Midbrain (tissue), 1 donor: ENCODE measurements at places on chromosomes 3 and 15.

DNA sequence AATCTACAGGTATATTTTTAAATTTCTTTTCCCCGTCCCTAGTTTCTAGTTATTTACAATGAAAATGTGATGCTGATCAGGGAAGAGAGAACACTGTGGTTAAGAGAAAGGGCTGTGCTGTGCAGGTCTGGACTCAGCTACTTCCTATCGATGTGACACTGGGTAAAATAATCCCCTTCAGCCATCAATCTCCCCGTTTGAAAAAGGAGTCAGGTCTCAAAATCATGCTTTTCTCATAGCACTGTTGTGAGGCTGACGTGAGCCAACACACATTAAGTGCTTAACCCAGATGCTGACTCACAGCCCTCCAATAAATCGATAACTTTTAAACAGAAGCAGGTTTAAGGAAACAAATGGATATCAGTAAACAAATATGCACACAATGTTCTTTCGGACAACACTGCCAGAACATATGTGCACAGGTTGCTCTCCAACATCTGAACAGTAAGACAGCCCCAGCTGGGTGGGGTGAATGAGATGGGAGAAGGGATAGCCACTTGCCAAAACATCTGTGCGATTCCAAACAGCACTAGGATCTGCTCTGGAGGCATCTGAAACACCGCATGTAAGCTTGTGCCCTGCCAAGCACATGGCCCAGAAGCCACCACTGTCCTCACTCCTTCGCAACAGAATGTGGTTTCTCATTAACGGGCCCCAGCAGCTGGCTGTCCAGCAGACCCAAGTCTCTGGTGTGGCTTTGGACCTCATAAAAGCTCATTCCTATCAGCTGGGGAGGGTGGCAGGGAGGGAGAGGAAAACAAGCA is 143.2 kb upstream of the PRICKLE2 start:
- no peak for DNase-seq

DNA sequence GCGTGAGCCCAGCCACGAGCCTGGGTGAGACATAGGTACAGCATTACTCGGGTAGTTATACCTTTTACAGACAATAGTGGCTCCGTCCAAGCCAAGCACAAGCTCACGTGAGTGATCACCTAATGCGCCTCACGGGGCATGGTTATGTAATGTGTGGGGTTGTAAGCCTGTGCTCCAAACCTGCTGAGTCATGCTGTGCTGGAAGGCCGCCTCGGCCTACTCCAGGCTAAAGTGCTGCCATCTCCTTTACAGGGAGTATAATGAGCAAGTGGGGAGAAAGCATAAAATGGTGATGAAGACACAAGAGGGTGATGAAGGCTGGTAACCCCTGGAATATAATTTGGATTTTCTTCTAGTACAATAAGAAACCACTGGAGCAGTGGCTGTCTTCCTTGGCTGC is 175.8 kb upstream of the STT3B start:
- no peak for DNase-seq

DNA sequence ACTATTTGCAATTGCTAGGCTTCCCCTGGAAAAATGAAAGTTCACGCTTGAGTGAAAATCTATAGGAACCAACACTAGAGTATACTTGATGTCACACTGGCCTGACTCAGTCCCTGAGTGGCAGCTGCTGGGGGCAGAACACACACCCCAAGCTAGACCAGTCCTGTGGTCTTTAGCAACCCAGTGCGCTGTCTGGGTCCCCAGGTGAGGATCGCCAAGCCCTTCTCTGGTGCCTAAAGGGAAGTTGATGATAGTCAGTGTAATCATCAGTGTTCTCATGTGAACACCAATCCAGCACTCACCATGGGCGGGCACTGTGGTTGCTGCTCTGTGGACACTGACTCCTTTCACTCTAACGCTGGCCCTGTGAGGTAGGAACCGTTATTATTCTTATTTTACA is 11.2 kb downstream of the ALDH1A3 start:
- no peak for DNase-seq

- DNase-seq = no peak
Observed at GRCh38 chr3:21995079-21995607, 244.1 kb upstream of the ZNF385D start.

DNA sequence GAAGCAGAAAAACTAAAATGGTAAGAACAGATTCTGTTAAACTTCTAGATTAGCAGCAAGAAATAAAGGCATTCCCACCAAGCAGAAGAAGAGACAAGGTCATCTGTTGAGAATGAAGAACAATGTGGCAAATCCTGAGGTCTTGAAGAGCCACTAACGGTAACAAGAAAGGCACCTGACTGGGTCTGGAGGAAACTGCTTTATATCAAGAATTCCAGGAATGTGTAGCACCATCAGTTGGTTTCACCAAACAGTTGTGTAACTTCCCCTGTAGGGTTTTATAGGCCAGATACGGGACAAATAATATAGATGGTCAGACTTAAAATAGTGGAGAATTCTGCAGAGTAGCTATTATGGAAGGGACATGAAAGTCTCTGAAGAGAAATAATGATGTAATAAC is 57.3 kb downstream of the ACAP2 start:
- DNase-seq = no peak

- DNase-seq = no peak
Observed at GRCh38 chr3:14418296-14419250, 16.2 kb downstream of the SLC6A6 start.

DNA sequence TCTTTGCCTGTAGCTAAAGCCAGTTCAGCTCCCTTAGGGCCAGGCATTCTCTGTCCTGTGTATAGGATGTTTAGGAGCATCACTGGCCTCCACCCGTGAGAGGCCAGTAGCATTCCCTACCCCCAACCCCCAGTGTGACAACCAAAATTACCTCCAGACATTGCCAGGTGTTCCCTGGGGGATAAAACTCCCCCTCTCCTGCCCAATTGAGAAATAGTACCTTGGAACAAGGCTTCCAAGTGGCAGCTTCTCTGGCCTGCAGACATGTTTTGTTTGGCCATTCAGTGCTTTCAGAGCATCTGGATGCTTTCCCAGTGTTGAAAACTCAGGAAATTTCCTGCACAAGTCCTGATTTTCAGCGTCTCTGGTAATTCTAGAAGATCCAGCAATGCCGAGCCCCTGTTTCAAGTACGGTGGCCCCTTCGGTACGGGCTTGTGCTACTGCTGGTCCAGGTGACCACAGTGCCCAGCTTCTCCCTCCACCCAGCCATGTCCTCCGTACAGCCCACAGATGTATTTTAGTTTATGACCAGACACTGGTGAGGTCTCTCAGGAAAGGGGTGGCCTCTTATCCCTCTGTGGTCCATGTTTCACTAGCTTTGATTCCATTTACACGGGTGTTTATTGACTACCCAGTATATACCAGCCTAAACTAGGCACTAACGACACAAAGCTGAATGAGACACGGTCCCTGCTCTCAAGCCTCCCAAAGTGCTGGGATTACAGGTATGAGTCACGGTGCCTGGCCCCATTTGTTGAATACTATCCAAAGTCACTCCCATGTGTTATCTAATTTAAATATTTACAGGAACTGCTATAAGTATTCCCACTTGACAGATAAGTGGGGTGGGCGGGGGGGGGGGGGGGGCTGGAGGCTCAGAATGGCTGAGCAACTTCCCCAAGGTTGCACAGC is 125.4 kb upstream of the RAD18 start:
- peak; percentile 54 for DNase-seq

GRCh38 chr3:141921316-141921715 is 44.9 kb downstream of the ATP1B3 start:
- no peak for DNase-seq

GRCh38 chr3:42979044-42979972 is at the start of gene GASK1A:
Gene GASK1A, plus strand, starts transcription at chr3:42979311. Its CDS starts 332 bp downstream, at chr3:42979643.
- DNase-seq = peak; percentile 42

GRCh38 chr3:10957976-10958749 is 34.4 kb upstream of the SLC6A1 start:
- DNase-seq = no peak

GRCh38 chr3:16398648-16399047 is 114.9 kb downstream of the RFTN1 start:
- no peak for DNase-seq

GRCh38 chr3:175456466-175456865 is 597.3 kb downstream of the NAALADL2 start:
- DNase-seq = no peak

DNA sequence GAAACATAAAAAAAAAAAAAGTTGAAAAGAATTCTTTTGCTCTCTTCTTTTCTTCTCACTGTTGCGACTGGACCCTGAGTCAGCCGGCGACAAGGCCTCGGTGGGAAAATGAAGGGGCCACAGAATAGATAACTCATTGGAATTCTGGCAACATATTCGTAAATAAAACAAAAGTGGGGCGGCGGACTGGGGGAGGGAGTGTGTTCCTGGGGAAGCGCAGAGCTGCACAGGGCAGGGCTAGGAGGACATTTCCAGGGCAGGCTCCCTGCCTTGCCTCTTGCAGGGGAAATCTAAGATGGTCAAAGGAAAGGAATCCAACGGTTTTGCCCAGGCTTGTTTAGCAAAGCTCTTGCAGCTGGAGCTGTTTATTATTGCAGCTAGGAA is 1042.8 kb upstream of the NR2F2 start:
- no peak for DNase-seq

DNA sequence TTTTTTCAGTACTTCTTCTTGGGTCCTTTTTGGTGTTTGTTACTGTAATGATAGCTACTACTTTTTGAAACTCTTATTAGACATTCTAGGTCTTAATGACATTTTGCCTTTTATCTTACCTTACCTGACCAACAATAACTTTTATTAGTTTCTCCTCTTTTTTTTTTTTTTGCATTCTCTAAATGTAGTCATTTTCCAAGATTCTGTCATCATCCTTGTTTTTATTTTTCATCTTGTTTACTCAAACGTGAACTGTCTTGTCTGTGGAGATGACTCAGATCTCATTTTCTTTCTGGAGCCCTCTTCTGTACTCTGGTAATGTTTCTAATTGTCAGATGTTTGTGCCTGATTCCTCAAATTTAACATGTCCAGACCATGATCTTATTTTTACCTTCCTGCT is 2.9 kb downstream of the ABHD5 start:
- DNase-seq = no peak

GRCh38 chr3:129162729-129163579 is 2.1 kb upstream of the ISY1 start:
- no peak for DNase-seq

GRCh38 chr3:158140396-158140795 is 30.5 kb downstream of the RSRC1 start:
- no peak for DNase-seq

DNA sequence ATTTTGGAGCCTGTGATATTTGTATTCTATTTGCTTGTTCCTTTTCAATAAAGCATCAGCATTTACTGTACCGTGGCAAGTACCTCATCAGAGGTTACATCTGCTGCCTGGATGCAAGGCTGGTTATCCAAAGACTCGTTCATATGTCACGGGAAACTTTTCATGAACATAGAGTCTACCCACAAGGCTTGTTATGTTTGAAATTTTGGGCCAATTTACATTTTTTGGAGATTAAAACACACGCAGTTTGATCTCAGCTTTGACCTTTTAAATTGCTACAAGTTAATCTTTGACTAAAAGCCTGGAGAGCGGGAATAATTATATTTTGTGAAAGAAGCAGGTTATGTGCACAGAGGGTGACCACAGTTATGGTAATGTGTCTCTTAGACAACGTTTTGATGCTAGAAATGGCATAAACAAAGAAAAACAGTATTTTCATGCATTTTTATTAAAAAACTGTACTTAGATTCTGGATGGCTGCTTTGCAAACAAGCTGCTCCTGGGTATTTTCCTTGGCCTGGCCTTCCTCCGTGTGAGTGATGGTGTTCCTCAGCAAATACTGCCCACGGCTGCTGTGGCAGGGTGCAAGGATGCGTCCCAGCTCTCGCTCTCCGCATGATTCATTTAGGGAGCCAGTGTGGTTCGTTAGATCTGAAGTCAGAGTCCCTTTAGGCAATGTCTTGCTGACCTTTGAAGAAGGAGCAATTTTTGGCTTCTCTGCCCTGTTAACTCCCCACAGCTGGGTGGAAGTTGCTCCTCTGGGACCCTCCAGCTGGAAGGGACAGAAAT is 27.1 kb downstream of the CHST2 start:
- DNase-seq = no peak

DNA sequence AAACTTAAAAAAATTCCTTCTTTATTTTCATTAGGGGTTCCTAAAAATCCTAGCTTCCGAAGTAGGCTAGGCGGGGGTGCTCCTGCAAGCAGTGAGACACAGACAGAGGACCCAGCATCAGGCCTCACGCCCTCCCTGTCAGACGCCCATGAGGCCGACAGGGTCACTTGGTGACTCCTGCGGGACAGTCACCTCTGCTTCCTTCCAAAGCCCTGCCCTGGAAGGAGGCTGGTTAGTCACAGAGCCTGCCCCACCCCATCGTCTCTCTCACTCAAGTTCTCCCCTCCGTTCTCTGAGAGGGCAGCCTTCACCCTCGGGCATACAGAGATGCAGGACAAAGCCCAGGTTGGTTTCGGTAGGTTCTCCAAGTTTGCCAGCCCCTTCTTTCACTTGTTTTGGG is 38.6 kb downstream of the EHD4 start:
- DNase-seq = no peak

- no peak for DNase-seq
Observed at GRCh38 chr3:98977520-98977919, 76.0 kb upstream of the DCBLD2 start.

GRCh38 chr3:123026565-123027291 is 835 bp downstream of the SEMA5B start:
- DNase-seq = no peak

DNA sequence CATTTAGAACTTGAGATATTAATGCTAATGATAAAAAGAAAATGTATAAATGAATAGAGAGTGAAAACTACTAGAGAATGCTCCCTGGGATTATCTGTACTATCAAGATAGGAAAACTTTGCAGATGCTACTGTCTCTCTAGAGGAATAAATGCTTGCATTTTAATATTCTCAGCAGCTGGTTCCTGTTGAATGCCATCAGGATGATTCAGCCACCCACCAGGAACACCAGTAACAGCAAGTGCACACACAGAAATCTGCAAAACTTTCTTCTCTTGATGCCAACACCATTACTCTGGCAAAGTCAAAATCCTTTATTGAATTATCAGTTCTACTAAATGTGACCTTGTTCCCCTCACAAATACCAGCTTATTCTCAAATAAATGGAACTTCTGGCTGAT is 148.4 kb downstream of the TIGIT start:
- no peak for DNase-seq

- DNase-seq = no peak
Observed at GRCh38 chr3:43268636-43269035, 17.7 kb upstream of the SNRK start.

GRCh38 chr15:76313731-76314130 is 2.5 kb upstream of the ETFA start:
- DNase-seq = no peak

- DNase-seq = no peak
Observed at GRCh38 chr15:68228971-68229385, 550 bp downstream of the CLN6 start.

DNA sequence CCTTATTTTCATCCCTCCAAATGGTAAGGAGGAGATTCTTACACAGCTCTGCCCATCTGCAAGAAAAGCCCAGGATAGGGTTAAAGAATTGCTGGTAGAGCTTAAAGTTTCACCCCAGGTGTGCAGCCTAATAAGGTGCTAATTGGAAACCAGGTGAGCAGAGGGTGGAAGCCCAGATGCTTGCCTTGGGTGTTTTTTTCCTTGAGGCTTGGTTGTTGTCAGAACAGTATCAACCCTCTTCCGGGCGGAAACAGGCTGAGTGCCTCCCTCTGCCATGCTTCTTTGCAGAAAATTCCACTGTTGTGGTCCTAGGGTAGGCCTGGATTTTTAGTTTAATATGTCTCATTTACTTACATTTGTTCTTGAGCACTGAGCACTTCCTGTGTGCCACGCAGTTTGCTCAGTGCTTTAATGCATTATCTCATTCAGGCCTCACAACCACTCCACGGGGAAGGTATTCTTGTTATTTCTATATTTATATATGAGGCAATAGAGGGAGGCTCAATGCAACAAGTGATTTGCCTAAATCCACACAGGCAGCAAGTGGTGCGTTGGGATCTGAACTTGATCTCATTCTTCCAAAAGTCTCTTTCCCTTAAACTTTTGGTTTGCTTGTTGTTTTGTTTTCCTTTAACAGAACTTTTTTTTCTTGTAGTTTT is 115.0 kb upstream of the LRIG1 start:
- DNase-seq = no peak
